Thoracic aorta (tissue), 2 donors: ENCODE measurements at places on chromosomes 7 and 10. TPM values are rescaled to one million over a fixed set of nuclear protein-coding genes. Genes with fewer than 3 reads are reported as not detected.

Gene PIP
- not detected for total RNA-seq

Gene HOXA11
- 0.28 TPM for total RNA-seq

- H3K27me3 ChIP-seq: no peaks in the 10 kb centered on the region
- H3K4me3 ChIP-seq: no peak overlapping the region
- H3K27ac ChIP-seq: no peak overlapping the region
- no peaks in the 10 kb centered on the region for H3K36me3 ChIP-seq
These were observed 68.5 kb downstream of the SLC25A13 start for GRCh38 chr7:96253441-96253840.

DNA sequence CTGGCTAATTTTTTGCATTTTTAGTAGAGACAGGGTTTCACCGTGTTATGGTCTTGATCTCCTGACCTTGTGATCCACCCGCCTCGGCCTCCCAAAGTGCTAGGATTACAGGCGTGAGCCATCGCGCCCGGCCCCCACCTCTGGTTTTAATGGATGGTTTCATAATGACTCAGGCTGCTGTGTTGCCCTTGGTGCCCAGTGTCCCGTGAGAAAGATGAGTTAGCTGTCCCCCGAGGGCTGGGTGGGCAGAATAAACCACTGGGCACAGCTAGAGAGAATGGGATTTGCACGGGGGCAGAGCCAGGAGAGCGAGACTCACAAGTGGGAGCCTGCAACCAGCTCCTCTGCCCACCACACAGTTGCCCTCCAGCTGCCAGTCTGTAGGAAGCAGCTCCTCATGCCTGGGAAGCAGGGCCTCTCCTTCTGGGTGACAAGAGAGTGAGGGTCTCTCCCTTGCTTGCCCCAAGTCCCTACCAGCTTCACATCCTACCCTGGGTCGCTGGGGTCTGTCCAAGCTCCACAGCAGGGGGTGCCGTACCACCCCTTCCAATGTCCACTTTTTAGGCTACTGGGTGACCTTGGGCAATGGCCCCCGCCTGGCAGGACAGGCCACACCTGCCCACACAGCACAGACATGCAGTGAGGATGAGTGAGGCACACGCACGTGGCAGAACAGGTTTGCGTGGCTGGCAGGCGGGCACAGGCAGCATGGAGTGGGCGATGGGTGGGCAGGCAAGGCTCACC, 16.1 kb upstream of the NDST2 start:
- H3K36me3 ChIP-seq: peaks cover 69% of the 10 kb centered on the region
- H3K27ac ChIP-seq: no peak overlapping the region
- no peaks in the 10 kb centered on the region for H3K4me1 ChIP-seq
- DNase-seq: no peak
- H3K27me3 ChIP-seq: no peaks in the 10 kb centered on the region
- no peak overlapping the region for H3K4me3 ChIP-seq

DNA sequence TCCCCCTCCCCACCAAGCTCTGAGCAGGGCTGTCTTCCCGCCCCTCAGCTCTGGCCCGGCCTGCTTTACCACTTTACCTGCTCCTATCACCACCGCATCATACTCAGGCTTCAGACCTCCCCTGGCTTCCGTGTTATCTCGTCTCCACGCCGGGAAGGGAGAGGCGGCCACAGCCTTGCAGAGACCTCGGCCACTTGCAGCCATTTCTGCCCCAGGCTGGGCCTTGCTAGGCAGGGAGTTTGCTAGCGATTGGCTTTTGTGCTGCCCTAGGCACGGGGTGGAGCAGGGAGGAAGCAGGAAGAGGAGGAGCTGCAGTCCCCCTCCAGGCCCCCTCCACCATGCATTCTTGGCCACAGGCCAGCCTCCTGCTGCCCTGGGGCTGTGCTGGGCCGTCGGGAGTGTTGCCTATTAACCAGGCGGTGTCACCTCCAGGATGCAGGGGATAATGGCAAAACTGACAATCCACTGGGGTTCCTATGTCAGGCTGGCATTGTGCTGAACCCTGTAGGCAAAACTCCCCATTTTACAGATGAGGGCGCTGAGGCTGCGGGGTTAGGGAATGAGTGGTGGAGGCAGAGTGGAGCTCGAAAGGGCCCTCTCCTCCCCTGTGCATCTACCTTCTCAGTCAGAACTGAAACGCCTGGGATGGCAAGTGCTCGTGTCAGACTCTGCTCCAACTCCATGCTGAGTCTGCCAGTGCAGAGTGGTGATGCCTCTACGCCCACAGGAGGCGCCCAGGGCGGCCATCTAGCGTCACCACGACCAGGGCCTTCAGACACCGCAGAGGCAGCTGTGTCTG, at the start of gene PYROXD2:
Gene PYROXD2, minus strand, starts transcription at position 251 of the 799 bp plus-strand sequence. Its CDS starts 47 bp downstream, at position 204.
- peak within 1 kb of the TSS; percentile 83 for H3K4me3 ChIP-seq
- no peaks in the 10 kb centered on the region for H3K27me3 ChIP-seq
- H3K27ac ChIP-seq: peak within 1 kb of the TSS; percentile 72

- DNase-seq: no peak
- no peak overlapping the region for H3K27ac ChIP-seq
- H3K27me3 ChIP-seq: no peaks in the 10 kb centered on the region
- no peaks in the 10 kb centered on the region for H3K36me3 ChIP-seq
These were observed 119.4 kb upstream of the PRR15 start for GRCh38 chr7:29444267-29444666.
